ENCODE measurements at places on chromosomes 7 and 10.

GRCh38 chr10:37748170-37748569, 109.2 kb downstream of the ZNF248 start:
- no peak for DNase-seq

GRCh38 chr7:31748084-31748483, 61.1 kb downstream of the PPP1R17 start:
- DNase-seq: no peak

DNA sequence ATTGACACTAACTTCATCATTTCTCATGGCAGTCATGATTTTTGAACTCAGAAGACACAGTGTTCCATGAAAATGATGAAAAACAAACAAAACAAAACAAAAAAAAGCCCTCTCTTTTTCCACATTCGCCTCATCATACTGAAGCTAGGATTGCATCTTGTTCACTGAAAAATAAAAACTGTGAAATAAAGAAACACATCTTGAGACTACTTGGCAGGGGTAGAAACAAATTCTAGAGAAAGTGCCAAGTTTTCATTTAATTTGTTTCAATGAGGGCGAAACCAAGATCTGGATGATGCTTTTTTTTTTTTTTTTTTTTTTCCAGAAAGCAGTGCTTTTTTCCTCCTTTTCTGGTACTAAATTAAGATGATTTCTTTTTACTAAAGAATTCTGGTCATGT, 350.4 kb upstream of the ETV1 start:
- DNase-seq: no peak

DNA sequence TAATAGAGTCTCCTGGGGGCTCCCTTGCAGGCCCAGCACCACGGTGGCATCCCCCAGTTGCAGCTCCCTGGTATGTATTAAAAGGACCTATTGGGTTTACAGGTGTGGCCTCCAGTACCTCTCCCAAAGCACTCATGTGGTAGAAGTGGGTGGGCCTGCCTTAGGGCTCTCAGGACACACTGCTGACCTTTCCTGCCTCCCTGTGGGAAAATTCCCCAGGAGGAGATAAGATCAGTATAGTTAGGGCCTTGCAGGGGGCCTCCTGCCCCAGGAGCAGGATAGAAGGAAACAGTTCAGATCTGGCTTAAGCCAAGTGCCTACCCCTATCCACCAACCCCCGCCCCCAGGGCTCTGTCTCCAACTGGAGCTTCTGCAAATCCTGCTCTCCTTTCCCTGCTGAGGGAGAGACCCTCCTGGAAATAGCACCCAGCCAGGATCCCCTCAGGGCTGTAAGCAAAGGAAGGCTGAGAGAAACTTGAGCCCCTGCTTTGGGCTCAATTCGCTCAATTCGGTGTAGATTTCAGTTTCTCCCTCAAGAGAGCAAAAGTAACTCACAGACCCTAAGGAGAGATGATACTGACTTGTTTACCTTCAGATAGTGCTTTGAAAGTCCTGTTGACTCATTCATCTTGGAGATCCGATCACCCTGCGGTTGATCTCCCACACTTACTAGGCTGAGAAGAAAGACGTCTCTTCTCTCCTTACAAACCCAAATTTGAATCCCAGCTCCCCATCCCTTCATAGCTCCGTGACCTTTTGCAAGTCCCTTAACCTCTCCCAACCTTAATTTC, 130.6 kb downstream of the WDR11 start:
- DNase-seq: no peak

DNA sequence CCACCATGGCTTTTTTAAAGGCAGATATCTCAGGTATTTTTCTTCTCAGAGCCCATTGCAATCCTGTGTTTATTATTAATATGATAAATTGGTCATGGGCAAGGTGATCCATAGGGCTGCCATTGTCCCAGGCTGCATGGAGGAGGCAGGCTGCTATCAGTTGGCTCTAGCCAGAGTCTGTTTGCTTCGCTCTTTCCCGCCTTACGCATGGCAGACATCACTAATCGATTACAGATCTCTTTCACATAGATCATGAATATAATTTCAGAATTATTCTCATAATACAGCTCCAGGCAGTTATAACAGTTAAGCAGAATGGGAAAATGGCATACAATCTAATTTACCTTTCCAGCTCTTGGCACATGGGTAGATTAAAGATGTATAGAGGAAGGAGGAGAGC, 30.4 kb upstream of the HABP2 start:
- DNase-seq: no peak

DNA sequence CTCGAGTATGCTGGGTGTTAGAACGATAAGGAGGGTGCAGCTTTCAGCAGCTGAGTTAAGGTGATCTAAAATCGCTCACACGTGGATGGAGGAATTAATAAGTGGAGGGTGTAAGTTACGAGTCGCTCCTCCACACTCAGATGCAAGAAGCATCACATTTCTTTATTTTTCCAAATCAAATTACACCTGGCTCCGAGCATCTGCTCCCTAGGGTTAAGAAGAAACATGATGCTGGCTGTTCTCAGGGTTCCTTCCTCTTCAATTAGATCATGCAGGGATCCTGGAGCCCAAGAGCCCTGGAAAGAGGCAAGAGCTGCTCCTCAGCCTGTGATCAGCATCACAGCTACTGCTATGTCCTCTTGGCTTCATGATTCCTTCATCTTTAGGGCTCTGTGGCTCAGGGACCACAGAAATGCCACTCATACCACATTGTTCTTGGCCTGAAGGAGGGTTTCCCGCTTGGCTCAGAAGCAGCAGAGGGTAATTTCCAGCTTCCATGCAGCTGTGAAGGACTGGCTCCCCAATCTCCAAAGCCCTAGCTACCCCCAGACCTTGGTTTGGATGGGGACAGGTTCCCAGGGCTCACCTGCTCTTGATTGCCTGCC, 235.9 kb upstream of the ZNF32 start:
- DNase-seq: no peak

GRCh38 chr7:77245015-77245755, 45.6 kb upstream of the FGL2 start:
- DNase-seq: no peak

DNA sequence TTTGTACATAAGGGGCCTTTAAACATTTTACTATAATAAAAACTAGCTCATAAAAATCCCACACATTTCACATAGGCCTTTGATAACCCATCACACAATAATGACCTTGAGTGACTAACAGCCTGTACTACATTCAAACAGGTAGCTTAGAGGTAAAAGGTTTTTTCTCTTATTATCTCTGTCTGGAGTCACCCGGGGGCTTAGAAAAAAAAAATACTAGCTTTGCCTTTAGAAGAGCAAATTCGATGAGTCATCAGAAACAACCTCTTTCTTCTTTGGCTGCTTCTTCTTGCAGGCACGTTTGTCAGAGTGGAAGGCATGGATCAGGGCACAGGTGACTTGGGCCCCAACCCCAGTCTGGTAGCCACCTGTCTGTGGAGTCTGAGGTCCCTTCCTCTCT, 43.4 kb upstream of the ADO start:
- no peak for DNase-seq

- DNase-seq: no peak
These were observed 7.8 kb downstream of the CPA5 start for GRCh38 chr7:130352194-130353074.

DNA sequence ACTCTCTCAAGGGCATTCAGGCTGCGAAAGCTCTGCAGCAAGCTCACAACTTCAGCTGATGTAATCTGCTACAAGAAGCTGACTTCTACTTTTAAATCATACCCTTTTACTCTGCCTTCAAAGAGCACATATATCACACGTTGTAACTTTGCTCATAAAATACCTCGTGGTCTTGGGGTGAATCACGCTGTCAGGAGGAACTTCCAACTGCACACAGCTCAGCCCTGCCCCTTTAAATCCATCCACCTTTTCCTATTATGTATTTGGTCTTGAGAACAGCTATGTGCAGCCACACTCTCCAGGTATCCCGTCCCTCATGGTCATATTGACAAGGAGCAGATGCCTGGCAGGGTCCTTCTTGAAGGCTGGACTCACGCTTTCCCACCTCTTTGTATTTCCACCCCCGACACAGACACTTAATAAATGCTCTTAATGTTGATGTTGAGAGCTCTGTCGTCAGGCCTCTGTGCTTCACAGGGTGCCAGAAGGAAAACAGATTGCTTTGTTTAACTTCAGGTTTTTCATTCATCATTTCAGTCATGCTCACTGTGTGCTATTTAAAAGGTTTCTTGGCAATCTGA, 47.6 kb downstream of the ICA1 start:
- DNase-seq: no peak

GRCh38 chr7:11707606-11708193, 124.3 kb downstream of the THSD7A start:
- DNase-seq: no peak

Measured in MG63 (cell line).